ENCODE measurements at places on chromosomes 6 and 20.

- DNase-seq, result no peak
Measured at GRCh38 chr6:13234130-13234529, 94.2 kb downstream of the TBC1D7 start.

DNA sequence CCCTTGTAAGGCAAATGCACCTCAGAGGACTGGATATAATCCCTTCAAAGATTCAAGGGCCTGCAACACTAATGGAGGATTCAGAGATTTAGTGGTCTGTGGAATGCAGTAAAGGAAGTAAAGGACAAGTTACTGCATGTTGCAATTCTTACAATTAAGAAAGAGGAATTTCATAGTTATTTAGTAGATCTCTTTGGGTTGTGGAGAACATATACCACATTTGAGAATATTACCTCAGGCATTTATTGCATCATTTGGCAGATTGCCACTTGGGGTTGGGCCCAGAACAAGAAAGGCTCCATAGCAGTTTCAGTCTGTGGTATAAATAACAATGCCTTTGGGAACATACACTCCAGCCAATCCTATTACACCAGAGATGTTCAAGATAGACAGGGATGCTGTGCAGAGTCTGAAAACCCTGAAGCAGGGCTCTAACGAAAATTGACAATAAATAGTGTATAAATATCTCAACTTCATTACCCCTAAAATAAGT is 20.9 kb upstream of the EPM2A start:
- peak; percentile 20 for DNase-seq

DNA sequence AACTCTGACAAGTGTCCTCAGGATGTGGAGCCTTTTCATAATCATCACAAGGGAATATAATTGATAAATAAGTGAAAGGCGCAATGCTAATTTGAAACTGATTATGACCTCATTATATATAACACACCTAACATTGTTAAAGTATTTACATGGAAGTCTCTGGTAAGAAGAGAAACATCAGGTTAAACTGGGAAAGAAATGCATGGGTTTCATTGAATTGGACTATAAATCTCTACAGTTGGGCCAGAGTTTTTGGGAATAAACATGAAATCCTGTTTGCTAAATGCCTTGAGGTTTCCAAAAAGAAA is 1.0 kb upstream of the SGK1 start:
- no peak for DNase-seq

- no peak for DNase-seq
Measured at GRCh38 chr6:114042267-114043016, 71.5 kb upstream of the HDAC2 start.

DNA sequence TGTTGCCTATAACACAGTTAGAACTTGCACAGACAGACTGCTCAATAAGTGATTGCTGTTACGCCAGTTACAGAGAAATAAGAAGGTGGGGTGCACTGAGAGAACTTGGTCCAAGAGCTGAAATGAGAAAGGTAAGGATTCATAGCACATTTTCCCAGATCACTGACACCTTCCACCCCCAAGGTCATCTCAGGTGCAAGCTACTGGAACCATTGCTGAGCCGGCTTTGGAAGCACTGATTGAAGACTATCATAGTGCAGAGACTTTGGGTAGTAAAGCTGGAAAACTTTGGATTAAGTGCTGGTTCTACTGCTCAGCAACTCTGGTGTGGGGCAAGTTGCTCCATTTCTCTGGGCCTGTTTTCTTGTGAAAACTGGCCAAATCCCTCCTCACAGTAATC is 38.1 kb downstream of the STK35 start:
- DNase-seq, result no peak

DNA sequence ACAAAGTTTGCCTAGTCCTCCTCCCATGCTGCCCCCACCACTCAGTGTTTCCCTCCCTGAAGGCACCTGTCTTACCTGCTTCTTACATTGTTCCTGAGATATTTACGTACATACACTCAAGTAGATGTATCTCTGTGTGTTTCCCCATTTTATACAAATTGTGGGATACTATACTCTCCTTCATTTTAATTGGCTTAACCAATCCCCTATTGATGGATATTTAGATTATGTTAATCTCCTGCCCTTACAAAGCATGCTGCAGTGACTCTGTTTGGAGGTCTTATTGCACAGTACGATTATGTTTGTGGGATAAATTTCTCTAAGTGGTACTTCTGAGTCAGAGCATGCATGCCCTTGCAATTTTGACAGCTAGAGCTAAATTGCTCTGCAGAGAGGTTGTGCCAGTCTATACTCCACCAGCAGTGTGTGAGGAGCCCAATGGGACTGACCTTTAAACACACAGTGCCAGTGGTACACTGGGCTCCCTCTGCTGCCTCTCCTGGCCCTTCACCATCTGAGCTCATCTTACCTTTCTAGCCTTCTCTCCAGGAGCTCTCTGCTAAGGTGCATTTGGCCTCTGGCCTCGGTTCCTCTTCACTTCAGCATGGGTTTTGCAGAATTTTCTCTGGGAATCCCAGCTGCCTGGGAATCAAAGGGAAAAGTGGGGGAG is 57.4 kb downstream of the LYRM2 start:
- no peak for DNase-seq

GRCh38 chr6:149895833-149896271 is 2.1 kb downstream of the RAET1E start:
- no peak for DNase-seq

DNA sequence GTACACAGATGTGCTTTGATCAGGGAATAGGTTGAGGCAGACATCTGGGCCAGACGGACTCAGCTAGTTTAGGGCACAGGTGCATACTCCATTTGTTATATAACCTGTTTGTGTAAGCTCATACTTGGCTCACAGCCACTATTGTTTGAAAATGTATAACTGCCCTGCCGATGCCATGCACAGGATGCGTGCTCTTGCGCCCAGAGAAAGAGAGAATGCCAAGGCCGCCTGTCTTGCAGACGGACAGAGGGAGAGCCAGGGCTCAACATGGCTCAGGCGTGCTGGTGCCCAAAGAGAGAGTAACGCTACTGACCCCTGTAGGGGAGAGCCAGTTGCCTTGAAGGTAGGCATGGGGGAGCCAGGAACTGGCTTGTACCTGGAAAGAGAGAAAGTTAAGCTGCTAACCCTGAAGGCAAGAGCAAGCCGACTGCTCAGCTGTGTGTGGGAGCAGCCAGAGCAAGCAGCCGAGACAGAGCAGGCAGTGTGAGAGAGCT is 57.7 kb downstream of the FAM229B start:
- DNase-seq, result peak; percentile 92

GRCh38 chr6:104558746-104559145 is 301.0 kb downstream of the HACE1 start:
- no peak for DNase-seq

DNA sequence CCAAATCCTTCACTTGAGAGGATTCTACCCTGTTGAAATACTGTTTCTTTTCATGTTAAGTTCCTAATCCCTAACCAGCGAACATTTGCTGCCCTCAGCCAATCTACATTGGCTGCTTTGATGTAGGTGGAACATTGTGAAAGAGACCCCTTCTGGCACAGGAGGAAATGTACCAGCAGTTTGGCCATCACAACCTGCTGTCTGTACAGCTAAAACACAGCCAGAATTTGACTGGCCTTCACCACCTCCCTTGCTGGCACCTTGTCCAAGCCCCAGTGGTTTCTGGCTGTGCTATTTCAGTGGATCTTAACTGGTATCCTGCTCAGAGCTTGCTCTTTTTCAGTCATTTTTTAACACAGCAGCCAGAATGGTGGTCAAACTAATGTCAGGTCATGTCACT is 202.1 kb upstream of the EPHA7 start:
- DNase-seq, result no peak

DNA sequence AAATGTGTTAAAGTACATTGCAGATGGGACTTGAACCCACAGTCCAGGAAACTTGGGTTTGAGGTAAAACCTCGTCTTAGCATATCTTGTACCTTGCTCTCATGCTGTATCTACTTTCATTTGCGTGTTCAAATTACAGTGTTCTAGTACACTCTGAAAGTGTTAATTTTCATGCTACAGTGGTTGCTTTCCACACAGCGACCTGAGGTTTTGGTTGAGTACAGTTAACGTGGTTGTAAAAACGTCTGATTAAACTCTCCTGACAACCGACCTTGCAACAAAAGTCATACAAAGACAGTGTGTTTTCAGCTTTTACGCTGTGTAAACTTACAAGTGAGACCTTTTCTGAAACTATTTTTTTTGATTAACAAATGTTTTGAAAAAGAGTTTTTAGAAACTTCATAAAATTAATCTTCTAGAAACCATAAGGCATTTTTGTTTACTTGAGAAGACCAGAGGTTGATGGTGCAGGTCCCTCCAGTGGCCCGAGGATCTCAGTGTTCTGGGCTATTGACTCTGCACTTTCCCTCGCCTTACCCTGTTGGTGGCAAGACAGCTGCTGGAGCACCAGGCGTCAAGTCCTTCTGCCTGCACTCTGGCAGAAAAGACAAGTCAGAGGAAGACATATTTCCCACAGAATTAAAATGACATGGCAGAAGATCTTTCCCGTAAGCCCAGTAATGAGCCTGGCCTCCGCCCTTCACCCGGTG is 334.0 kb downstream of the THBS2 start:
- no peak for DNase-seq

GRCh38 chr6:29589423-29590048 is 4.6 kb downstream of the OR2H2 start:
- no peak for DNase-seq

DNA sequence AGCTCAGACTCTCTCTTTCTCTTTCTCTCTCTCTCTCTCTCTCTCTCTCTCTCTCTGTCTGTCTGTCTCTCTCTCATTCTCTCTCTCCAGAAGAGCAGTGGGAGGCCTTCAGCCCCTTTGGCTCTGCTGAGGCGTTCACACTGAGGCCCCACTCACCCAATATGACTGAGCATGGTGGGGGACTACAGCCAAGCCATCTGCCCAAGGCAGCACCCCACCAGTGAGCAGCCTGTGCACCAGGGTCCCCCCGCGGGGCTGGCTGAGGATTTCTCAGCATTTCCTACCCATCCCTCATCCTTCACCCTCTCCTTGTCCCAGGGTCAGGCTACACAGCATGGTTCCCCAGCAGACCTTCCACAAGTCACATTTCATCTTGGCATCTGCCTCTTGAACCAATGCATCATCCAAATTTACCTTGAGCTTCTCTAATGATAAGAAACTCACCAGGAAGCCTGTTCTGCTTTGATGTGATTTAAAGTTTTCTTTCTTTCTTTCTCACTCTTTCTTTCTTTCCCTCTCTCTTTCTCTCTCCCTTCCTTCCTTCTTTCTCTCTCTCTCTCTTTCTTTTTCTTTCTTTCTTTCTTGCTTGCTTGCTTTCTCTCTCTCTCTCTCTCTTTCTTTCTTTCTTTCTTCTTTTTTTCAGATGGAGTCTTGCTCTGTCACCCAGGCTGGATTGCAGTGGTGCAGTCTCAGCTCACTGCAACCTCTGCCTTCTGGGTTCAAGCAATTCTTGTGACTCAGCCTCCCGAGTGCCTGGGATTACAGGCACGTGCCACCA is 47.1 kb upstream of the NXT1 start:
- no peak for DNase-seq

DNA sequence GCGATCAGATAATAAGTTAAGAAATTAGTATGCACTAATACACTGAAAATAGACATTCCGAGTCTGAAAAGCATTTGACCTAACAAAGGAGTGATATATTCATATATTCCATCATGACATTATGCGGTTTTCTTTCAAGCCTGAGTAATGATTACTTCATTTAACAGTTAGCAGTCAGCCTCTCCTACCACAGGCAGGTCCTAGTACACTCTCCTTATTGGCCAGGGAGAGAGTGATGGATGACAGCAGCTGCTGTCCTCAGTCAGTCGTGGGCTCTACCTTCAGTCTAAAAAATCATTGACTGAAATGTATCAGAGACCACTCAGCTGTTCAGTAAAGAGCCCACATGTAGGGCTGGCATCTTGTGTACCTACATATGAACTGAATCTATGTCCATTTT is 33.2 kb upstream of the VGLL2 start:
- no peak for DNase-seq

GRCh38 chr6:33034554-33034953 is 25.2 kb upstream of the HLA-DOA start:
- no peak for DNase-seq

DNA sequence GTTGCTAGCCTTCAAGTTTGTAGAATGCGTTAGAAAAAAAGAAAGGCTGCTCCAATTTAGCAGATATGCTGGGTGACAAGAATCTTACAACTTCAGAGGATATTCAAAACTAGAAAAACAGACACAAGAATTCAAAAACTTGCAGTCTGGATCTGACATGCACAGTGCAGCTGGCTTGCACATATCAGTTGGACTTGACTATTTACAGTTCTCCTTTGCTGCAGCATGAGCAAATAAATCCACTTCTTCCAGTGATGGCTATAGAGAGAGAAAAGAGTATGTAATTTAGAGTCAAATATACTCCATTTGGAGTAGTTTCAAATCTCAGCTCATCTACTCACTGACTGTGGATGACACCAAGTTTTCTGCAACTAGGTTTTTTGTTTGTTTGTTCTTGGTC is 247.0 kb downstream of the RIMS1 start:
- no peak for DNase-seq

DNA sequence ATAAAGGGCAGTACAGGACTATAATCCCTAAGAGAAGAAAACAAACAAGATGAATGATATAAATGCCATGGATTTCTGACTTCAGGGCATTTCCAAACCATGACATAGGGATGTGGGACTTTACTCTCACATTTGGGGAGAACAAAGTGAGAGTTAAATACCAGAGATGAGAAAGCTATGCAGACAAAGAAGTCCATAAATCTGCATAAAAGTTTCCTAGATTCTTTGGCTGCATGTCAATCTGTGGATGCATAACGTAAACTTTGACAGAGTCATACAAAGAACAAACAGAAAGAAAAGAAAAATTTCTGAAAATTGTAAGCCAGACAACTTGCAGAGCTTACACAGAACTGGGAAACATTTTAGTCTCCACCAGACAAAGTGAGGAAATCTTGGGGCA is 11.7 kb downstream of the EPM2A start:
- DNase-seq, result no peak

DNA sequence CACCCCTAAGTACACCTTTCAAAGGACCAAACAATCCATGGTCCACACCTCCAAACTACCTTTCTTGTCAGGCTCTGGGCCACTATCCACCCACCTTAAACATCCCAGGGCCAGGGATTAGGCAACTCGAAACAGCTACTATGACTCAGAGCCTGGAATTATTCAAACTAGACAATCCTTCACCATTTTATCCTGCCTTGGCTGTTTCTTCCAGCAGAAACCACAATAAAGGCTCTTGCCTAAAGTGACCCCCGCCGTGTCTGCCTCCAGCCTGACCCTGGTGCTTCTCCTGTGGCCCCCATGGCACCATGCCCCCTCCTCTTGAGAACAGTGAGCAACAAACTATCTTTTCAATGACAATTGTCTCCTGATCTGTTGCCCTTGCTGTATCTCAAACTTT is 195.5 kb downstream of the EPM2A start:
- no peak for DNase-seq

GRCh38 chr20:33724439-33725094 is 4.5 kb upstream of the PXMP4 start:
- no peak for DNase-seq

- peak; percentile 62 for DNase-seq
Measured at GRCh38 chr6:40328386-40328985, 258.7 kb downstream of the LRFN2 start.

DNA sequence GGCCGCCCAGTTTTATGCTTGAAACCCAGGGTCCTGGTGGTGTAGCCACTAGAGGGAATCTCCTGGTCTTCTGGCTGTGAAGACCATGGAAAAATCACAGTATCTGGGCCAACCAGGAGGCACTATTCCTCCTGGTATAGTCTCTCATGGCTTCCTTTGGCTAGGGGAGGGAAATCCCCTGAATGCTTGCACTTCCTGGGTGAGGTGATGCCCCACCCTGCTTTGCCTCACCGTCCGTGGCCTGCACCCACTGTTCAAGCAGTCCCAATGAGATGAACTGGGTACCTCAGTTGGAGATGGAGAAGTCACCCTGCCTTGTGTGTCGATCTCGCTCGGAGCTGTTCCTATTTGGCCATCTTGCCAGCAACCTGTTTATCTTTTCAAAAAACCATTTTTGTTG is 10.1 kb upstream of the ZNF337 start:
- no peak for DNase-seq

Measured in NCI-H2171 (cell line).